ENCODE measurements at places on chromosomes 2 and 18.

GRCh38 chr2:11456251-11456650, 9.7 kb downstream of the E2F6 start:
- no peak for DNase-seq

DNA sequence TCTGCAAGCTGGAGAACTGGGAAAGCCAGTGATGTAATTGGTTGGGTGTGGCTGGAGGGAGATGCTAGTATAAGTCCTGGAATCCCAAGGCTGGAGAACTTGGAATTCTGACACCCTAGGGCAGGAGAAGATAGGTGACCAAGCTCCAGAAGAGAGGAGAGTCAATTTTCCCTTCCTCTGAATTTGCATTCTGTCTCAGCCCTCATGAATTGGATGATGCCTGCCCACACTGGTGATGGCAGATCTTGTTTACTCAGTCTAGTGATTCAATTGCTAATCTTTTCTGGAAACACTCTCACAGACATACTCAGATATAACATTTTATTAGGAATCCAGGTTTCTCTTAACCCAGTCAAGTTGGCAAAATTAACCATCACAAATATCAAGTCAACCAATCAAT, 287.2 kb downstream of the RDH14 start:
- DNase-seq, result no peak

- DNase-seq, result no peak
Observed at GRCh38 chr2:228038967-228039366, 142.5 kb downstream of the SPHKAP start.

DNA sequence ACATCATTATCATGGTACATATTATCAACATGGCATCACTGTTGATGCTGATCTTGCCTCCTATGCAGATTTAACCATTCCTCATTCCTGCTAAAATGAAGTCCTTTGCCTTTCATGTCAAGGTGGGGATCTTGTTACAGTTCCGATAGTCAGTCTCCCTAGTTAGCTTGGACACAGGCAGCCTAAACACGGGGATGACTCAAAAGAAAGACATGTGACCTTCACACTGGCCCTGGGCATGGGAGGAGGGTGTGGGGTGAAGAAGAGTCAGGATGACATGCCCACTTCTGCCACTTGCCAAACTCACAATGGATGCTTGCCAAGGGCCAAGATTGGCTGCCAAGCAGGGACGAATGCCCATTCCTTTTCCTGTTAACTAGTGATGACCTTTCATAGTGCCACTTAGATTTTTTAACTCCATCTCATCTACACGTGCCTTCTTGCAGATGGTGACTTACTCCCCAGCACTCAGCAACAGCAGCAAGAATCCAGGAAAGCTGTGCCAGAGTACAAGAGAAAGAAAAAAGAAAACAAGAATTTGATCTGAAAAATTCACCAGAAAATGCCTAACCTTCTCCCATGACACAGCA, 13.9 kb upstream of the SLC1A4 start:
- no peak for DNase-seq

- DNase-seq, result no peak
Observed at GRCh38 chr2:54387059-54387991, 68.8 kb upstream of the SPTBN1 start.

- DNase-seq, result no peak
Observed at GRCh38 chr2:154623819-154624218, 74.7 kb upstream of the KCNJ3 start.

GRCh38 chr18:13416848-13417247, 198.3 kb downstream of the LDLRAD4 start:
- DNase-seq, result no peak

GRCh38 chr2:85886590-85886989, 2.2 kb downstream of the ST3GAL5 start:
- DNase-seq, result peak; percentile 47

GRCh38 chr2:49490710-49491109, 336.4 kb upstream of the FSHR start:
- no peak for DNase-seq

DNA sequence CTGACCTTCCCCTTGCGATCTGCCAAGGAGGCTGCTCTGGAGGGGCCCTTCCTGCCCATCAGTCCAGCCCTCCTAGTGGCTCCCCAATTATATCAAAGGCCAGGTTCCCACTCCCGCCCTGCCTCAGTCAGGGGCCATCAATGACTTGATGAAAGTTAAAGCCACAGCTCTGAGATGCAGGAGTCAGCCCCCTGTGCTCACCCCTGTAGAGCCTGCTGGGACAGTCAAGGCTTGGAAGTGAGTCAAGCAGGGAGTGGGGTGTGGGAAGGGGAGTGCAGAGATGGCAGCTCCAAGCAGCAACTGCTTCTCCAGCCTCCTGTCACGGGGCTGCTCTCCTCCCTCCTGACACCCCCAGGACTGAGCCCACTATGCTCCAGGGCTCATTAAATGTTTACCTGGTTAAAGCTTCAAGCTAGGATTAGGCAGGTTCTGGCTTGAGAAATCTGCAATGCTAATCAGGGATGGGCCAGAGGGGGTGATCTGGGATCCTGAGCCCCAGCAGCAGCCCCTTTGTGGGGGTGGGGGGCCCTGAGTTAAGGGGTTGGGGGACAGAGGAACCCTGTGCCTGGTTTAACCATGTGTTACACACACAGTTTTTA, 42.7 kb upstream of the ALK start:
- DNase-seq, result no peak

DNA sequence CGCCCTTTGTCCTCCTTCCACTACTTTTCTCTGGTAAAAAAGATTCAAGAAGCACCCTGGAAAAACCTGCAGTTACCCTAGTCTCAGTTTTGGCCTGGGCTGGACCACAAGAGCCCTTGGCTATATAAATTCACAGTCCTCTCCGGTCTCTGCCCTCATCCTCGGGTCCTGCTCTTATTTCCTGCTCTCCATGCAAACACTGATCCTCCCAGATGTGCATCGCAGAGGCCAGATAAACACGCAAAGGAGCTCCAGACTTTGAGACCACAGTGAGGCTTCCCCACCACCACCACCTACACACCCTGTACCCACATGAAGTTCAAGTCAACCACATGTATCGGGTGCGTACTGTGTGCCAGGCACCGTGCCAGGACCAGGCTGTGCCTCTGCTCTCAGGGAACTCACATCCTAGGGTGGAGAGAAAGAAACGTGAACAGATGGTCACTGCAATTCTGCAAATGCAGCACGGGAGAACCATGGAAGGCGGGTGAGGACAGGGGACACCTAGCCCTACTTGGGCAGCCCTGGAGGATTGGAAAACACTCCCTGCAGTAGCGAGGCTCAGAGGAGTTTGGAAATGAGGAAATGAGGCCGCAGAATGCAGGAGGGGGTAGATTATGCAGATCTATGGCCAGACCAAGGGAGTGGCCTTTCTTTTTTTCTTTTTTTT, 7.4 kb downstream of the CTDSP1 start:
- DNase-seq, result peak; percentile 72

DNA sequence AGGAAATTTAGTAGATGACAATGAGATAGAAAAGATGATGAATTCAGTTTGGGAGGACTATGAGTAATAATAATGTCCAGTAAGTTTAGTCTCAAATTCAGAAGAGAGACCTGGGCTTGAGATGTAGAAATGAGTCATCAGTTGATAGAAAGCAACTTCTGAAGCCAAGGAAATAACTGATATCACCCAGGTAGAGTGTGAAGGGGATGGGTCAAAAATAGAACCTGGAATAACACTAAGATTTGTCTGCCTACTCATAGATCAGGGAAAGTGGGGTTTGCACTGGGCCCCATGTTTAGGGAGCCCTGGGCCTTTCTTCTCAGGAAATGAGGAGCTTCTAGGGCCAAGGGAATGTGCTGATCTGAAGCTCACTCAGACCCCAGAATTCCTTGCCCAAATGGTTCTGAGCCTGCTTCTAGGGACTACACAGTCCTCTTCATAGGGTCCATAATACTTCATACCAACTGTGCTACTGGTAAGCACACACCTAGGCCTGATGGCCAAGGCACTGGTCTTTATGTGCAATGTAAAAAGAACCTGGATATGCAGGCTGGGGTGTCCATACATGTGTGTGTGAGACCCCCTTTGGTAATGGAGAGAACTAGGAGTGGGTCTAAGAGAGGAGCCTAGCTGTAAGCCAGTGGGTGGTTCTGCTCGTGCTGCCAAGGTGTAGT, 141.2 kb downstream of the IKZF2 start:
- DNase-seq, result no peak

DNA sequence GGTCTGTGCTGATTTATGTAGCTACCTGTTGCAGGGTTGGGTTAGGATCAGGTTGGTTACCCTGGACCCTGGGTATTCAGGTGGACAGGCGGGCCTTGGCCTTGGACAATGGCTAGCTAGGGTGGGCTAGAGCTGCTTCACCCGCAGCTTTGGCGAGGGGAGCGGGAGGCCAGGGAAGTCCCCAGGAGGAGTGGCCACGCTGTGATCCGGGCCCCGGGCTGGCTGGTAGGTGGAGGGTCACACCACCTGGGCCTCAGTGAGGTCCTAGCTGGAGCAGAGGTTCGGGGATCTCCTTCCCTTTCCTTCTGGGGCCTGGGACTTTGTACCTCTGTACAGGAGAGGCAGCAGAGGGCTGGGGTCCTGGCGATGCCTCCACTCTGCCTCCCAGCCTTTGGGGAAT, 9.8 kb downstream of the RTP5 start:
- no peak for DNase-seq

- DNase-seq, result no peak
Observed at GRCh38 chr2:144288438-144288837, 231.5 kb downstream of the ZEB2 start.

DNA sequence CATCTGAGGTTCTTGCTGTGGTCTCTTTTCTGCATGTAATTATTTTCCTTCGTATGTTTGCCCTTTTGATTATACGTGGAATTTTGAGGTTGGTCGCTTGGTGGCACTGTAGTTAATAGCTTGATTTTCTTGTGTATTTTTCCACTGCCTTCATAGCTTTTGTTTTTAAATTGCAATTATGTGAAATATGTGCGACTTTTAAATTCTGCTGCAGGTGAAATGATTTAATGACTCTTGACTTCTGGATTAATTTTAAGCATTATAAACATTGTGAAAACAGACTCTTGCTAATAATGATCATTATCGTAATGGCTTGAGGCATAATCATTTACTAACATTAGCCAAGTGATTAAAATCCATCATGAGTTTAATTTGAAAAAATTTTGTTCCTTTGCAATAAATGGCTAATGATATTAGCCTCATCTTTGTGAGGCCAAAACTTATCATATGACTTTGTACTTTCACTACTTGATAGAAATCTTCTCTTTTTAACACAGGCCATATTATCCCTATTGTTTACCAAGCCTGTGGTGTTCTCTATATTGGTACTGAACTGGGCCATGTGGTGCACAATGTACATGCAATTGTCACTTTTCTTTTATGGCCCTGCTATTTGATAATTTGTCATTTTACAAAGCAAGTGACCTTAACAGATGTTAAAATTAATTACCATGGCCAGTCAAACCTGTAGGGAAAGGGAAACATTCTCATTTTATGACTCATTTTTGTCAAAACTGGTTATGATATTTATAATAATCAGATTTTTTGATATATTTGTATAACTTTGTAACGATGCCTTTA, 62.8 kb upstream of the NEUROD1 start:
- DNase-seq, result peak; percentile 40

- no peak for DNase-seq
Observed at GRCh38 chr18:72830109-72830508, 37.7 kb downstream of the NETO1 start.

- DNase-seq, result no peak
Observed at GRCh38 chr2:239372835-239373234, 28.0 kb downstream of the HDAC4 start.

GRCh38 chr2:148913061-148913460, 38.0 kb downstream of the KIF5C start:
- no peak for DNase-seq

GRCh38 chr2:134539981-134540380, 178.8 kb downstream of the TMEM163 start:
- no peak for DNase-seq

DNA sequence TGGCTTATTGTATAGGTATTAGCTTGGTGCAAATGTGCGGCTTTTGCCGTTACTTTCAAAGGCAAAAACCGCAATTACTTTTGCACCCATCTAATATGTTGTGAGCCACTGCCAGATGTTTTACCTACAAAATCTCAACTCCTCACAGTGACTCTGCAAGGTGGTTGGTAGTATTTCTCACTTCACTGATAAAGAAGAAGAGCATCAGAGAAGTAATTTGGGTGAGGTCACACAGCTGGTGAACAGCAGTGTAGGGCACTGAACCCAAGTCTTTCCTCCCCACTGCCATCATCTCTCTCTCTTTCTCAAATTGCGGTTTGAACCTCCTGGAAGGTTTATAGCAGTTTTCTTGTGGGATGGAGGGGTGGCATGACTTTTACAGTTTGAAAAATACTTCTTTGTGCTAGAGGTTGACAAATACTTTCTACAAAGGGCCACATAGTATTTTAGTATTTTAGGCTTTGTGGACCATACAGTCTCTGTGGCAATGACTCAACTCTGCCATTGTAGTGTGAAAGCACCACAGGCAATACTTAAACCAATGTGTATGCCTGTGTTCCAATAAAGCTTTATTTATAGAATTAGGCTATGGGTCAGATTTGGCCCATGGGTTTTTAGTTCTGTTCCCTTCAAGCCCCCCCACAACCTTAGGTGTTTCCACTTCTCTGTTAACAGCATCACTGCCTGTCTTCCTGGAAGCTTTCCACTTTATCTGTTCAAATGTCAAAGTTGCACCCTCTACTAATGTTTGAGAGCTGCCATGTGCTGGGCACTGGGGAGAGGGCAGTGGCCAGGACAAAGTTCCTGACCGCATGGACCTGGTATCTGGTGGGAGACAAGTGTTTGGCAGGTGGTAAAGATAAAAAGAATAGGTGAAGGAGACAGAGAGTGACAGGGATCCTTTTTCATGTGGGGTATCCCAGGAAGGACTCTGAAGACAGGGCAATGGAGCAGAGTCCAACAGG, 30.1 kb downstream of the FHOD3 start:
- no peak for DNase-seq

DNA sequence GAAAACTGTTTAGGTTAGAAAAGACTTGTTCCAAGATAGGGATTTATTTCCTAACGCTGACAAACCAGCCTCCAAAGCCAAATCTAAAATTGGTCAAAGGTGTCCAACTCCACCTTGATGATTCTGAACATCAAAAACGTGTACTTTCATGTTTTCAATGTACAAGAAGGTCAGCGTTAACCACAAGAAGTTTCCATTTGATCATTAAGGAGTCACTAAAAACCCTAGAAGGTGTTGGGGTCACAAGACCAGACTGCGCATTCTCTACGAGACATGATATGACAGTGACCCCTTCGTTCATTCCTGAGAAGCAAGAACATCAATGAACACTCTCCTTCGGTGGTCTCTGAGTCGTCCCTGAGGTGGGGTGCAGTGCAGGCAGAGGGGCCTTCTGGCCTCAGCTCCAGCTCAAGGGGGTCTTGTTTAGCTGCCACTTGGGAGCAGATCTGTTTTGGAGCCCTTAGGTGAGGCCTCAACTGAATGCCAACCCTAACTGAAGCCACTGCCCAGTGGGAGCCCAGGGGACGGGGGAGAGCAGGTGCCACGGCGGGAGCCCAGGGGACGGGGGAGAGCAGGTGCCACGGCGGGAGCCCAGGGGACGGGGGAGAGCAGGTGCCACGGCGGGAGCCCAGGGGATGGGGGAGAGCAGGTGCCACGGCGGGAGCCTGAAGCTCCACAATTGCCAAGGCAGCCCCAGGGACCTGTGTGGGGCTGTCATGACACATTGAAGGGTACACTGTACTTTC, 55.2 kb downstream of the PARD6G start:
- no peak for DNase-seq

GRCh38 chr18:6434481-6434880, 19.8 kb upstream of the L3MBTL4 start:
- DNase-seq, result no peak
